ENCODE measurements at places on chromosomes 2 and 18.

DNA sequence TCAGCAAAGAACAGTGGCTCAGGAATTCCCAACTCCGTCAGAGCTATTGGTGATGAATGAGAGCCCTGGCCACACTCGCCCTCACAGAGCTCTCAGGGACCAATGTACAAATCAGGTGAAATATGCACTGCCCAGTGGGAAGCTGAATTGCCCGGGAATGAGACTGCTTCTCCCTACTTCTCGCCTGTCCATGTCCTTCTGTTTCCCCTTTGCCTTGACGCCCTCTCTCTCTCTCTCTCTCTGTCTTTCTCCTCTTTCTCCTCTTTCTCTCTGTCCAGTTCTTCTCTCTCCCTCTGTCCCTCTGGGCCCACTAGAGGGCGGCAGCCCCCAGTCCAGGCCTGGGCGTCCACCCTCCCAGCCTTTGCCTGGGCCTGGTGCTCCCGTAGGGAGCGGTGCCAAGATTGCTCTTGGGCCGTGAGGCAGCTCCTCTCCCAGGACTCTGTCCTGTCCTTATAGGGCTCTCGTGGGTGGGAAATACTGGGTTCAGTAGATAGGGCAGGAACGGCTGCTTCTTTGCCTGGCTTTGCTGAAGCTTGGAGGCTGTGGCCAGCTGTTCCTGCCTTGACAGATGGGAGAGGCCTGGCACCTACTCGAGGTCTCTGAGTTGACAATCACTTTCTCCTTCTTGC is 28.4 kb upstream of the PUM2 start:
- peak; percentile 76 for DNase-seq

DNA sequence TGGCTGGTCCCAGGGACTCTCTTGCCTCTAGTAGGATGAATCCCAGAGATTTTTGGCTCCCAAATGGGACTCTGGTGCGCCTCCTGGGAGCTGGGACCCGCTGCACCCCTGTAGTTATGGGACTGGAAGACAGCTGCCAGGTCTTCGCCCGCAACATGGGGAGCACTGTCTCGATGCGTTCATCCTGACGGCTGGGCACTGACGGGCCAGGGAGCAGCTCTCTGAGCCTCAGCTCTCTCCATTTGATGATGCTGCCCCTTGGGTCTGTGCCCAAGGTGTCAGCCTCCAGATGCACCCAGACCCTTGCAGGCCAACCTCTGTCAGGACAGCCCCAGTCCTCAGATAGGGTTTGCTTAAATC is 9.3 kb upstream of the ARMC9 start:
- no peak for DNase-seq

GRCh38 chr18:37445368-37445767 is 120.2 kb downstream of the CELF4 start:
- DNase-seq = no peak

GRCh38 chr2:239324456-239324855 is 76.4 kb downstream of the HDAC4 start:
- DNase-seq = no peak

- DNase-seq = no peak
These were observed 271.7 kb upstream of the RAB6C start for GRCh38 chr2:129707800-129708199.

- no peak for DNase-seq
These were observed 61.3 kb downstream of the UBE2E3 start for GRCh38 chr2:181041661-181042060.

- DNase-seq = no peak
These were observed 185.5 kb downstream of the HDAC4 start for GRCh38 chr2:239215136-239215925.

DNA sequence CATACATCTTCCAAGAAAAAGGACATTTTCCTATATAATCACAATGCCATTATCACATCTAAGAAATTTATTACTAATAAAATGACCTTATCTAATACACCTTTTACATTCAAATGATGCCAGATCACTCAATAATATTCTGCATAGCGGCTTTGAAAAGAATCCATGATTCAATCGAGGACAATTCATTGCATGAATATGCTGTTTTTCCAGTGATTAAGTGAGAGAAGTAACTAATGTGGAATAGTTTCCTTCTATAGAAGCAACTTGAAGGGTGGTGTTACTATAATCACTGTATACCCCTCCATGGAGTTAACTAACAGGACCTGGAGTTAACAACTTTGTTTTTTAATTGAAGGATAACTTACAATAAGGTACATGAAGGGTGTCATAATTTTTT is 9.1 kb downstream of the PLEK start:
- no peak for DNase-seq

- DNase-seq = no peak
These were observed 166.7 kb upstream of the DTNA start for GRCh38 chr18:34543356-34543755.

- DNase-seq = no peak
These were observed 105.3 kb upstream of the FAM98A start for GRCh38 chr2:33704406-33704855.

- DNase-seq = no peak
These were observed 146.2 kb upstream of the LYPD1 start for GRCh38 chr2:132816234-132816633.

- no peak for DNase-seq
These were observed 148.5 kb downstream of the GFPT1 start for GRCh38 chr2:69238449-69239031.

Data from T47D (cell line).